ENCODE measurements at places on chromosomes 11 and 22.

DNA sequence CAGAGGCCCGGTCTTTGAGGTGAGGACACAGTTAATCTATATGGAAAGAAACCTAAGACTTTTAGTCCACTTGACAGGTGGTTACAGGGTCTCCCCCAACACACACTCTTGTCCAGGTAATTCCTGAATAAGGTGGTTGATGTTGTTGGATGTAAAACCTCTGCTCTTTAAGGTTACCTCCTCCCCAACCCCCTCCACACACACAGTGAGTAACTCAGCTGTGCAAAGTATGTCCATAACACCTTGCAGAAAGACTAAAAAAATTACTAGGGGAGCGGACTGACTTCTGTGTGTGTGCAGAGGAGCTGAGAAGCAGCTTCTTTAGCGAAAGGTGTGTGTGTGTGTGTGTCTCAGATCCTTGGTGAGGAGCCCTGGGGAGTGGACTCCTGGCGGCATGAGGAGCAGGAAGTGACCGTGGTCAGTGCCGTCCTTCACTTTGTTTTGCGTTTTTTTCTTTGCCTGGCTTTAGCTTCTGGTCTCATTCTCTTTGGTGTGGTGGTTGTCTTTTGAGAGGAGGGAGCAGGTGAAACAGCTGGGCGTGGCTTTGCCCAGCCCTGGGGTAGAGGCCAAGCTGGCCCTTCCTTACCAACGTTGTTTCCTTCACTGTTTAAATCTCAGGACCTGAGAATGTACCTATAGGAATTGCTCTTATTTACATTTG, 1.7 kb downstream of the ZBED4 start:
- peak; percentile 29 for DNase-seq

GRCh38 chr11:47136327-47136726, 40.4 kb downstream of the ARFGAP2 start:
- DNase-seq = no peak

DNA sequence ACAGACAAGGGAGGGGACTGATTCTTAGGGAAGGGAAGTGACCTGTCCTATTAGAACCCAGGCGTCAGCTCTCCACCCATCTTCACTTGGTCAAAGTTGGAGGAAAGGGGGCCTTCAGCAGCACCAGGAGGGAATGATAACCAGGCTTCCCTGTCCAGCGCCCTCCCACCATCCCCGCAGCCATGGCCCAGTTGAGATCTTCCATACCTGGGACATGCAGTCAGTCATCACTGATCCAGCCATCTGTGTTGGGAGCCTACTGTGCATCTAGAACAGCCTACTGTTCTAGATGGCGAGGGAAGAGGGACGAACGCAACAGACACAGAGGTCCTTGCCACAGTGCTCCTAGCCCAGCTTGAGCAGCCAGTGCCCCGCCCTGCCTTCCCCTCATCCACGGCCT, 40.6 kb downstream of the PDGFB start:
- no peak for DNase-seq

GRCh38 chr11:115990004-115990447, 485.8 kb upstream of the CADM1 start:
- no peak for DNase-seq

- DNase-seq = no peak
Measured at GRCh38 chr11:83299681-83300080, 13.5 kb upstream of the CCDC90B start.

- DNase-seq = no peak
Measured at GRCh38 chr11:61654397-61654829, 25.8 kb upstream of the DAGLA start.

Measured in astrocyte (in vitro differentiated cells and primary cell).